Pulmonary artery endothelial cell (primary cell): ENCODE measurements at places on chromosomes 2 and 18.
A peak's percentile ranks its signal among the peaks of the same experiment; 100 is the strongest.

- peak; percentile 49 for DNase-seq
These were observed 262.0 kb downstream of the AFF3 start for GRCh38 chr2:99880148-99880963.

GRCh38 chr18:63107931-63108330 lies 211.6 kb downstream of the BCL2 start:
- no peak for DNase-seq

DNA sequence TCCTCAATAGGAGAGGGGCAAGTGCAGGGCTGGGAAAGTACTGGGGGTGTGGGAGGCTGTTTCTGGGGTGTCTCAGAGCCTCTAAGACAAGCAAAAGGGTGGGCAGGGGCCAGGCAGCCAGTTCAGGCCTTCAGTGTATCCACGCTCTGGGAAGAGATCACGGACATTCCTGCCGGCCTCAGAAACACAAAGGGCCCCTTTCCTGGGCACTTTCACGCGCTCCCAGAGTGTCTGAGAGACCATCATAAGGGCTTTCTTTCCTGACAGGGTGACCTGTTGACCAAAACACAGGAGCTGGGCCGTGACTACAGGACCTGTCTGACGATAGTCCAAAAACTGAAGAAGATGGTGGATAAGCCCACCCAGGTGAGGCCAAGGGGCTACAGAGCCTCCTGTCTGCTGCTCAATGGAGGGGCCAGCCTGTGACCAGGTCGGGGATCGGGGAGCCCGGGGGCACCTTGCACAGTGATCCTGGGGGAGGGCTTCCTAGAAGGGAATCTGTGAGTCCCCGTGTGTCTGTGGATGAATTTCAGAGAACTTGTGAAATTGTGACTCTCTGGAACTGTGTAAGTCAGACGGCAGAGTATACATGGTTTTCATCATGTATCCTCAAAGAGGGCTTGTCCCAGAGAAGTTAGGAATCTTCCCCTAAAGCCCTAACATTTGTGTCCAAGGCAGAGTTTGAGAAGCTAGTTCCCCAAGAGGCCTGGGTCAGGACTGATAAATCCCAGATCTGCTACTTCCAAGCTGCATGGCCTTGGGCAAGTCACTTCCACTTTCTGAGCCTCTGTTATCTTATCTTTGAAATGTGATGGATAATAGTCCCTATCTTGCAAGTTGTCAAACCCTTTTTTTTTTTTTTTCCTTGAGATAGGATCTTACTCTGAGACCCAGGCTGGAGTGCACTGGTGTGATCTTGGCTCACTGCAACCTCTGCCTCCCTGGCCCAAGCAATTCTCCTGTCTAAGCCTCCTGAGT lies 1.8 kb downstream of the GNLY start:
- DNase-seq = no peak

- DNase-seq = no peak
These were observed 168.4 kb upstream of the HAAO start for GRCh38 chr2:42960842-42961180.

- no peak for DNase-seq
These were observed 76.7 kb upstream of the CAVIN2 start for GRCh38 chr2:191923652-191923997.

GRCh38 chr18:76679259-76679658 lies 143.1 kb upstream of the ZNF236 start:
- no peak for DNase-seq
